ENCODE measurements at places on chromosomes 7 and 10.
A peak's percentile ranks its signal among the peaks of the same experiment; 100 is the strongest.

DNA sequence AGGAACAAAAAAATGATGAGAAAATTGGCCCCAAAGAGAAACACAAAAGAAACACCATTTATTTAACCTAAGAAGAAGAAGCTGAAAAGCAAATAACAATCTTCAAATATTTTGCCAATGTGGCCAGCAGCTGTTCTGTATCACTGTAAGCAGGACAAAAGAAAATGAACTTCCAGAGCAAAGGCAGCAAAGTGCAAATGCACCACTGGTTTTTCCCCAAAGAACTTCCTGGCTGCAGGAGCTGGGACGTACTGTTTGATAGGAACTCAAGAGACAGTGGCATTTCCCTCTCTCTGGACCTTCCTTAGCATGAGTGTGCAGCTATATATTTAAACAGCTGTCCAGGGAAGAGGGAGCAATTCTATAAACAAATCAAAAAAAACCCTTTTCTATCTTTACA, 60.4 kb downstream of the RNLS start:
- no peak for DNase-seq

GRCh38 chr7:7214398-7215347, 32.3 kb downstream of the C1GALT1 start:
- no peak for DNase-seq

GRCh38 chr7:44150466-44150832, 9.3 kb upstream of the MYL7 start:
- DNase-seq = no peak

GRCh38 chr10:133127291-133128125, 32.5 kb upstream of the KNDC1 start:
- peak; percentile 18 for DNase-seq

DNA sequence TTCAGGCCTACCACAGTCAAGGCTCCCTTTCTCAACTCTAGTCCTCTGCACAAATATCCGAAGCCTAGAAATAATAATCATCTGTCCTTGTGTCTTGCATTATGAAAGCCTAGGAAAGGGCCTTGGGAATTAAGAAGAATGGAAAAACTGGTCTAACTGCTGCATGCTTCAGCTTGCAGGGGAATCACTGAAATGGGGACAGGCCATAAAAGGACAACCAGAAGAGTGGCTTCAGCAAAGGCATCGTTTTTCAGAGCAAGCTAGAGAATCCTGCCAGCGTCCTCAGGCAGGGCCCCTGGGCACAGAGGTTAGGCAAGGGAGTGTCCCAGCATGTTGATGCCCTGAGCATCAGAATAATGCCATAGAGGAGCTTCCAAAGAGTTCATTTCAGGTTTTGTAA, 13.2 kb downstream of the ERVW-1 start:
- DNase-seq = no peak

GRCh38 chr7:40213856-40214255, 79.1 kb downstream of the SUGCT start:
- no peak for DNase-seq

DNA sequence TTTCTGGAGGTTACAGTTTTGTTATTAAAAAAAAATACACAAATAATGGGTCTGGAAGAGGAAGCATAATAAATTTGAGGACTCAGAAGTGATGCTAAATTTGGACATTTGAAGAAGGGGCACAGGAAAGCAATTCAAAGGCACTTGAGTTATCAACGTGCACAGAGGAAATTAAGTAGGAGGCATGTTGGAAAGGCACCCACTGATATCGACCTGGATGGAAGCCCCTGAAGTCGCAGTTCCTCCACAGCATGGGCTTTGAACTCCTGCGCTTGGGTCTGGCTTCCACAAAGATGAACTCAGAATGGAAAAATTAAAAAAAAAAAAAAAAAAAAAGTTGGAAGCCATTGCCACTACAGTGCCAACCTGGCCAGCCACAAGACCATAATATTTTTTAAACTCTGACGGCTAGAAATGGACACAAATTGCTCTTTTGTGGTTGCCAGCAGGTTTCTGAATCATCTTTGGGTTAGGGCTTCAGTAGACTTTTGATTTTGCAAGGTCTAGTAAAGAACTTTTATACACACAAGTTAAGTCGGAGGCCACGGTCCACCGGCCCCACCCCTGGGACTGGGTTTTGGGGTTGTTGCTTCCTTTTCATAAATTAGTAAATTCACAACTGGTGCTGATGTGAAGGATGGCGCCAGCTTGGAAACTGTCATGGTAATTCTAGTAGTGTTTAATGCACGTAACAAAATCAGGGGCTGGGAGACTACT, 21.6 kb downstream of the JCAD start:
- DNase-seq = no peak

GRCh38 chr7:6178298-6179029, 94.0 kb downstream of the CYTH3 start:
- no peak for DNase-seq

- no peak for DNase-seq
These were observed 222.0 kb downstream of the TWIST1 start for GRCh38 chr7:18895456-18895855.

GRCh38 chr10:130932326-130933007, 379.1 kb downstream of the TCERG1L start:
- no peak for DNase-seq

DNA sequence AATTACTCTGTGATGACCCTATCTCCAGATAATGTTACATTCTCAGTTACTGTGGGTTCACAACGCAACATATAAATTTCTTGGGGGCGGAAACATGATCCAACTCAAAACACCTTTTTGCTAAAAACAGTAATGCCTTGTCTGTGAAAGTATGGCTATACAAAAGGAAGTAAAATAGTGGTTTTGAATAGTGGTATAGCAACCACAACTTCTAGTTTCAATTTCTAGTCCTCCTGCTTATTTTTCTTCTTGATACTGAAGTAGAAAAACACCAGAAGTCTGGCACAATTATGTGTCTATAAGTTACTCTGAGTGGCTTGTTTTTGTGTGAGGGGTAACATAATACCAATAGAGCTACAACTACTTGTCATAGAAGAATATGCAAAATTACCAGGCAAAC, 21.5 kb upstream of the ZNF800 start:
- DNase-seq = no peak

DNA sequence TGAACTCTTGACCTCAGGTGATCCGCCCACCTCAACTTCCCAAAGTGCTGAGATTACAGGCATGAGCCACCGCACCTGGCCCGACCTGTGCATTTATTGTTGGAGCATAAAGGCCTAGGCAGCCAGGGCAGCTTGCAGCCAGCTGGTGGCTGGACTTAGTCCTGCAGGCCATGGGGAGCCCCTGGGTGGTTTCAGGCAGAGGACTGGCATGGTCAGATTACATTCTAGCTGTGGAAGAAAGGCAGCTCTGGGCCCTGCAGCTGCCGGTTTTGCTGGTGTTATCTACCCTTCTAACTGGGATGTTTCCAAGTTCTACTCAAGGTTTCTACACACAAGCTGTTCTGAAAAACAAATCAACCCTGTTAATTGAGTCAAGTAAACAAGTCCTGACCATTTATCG, 22.7 kb upstream of the MKRN1 start:
- DNase-seq = no peak

DNA sequence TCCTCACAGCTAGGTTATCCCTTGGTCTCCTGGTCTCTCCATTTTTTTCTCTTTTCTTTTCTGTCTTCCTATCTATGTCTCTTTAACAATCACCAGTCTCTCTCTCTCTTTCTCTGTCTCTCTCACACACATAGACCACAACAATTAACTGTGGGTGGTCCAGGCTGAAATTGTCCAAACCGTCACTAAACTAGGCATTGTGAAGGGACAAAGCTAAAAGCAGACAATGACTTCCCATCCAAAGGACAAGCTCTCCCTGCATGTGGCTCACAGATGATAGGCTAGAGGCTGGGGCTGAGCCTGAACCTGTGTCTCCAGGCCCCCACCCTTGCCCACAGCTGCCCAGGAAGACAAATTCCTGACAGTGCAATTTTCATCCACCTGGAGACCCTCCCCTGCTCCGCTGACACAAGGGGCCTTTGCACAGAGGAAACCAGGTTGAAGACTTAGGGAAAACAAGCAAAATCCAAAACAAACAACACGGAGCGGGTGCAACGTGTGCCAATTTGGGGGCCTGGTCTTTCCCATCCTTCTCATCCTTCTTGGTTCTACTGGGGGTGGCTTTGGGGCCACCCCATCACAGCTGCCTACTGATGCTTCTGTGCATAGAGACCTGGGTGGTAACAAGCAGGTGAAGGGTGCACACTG, 755.4 kb downstream of the GRID1 start:
- no peak for DNase-seq

GRCh38 chr10:3734111-3734510, 50.9 kb downstream of the KLF6 start:
- DNase-seq = no peak

DNA sequence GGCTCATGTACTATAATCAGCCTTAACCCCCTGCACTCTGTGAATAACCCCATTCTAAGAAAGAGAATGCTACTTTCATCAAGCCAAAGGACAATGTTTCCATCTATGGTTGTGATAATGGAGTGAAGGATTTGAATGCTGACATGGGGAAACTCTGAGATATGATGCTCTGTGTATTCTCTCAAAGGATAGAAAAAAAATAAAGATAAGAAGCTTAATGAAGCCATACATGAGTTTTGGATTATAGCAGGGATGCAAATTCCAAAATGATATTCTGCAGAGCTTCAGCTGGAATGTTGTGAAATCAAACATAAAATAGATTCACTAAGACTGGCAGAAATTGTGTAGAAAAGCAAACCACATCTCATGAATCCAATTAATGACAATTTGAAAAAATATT, 1074.1 kb downstream of the XPNPEP1 start:
- no peak for DNase-seq

- DNase-seq = no peak
These were observed 125.0 kb upstream of the AKR1E2 start for GRCh38 chr10:4701016-4701415.

GRCh38 chr7:213324-213993, 21.1 kb downstream of the FAM20C start:
- no peak for DNase-seq

- no peak for DNase-seq
These were observed 19.4 kb downstream of the INSIG1 start for GRCh38 chr7:155317114-155317434.

GRCh38 chr10:119310806-119311205, 103.4 kb downstream of the GRK5 start:
- DNase-seq = no peak

GRCh38 chr10:58599927-58600553, 87.4 kb downstream of the BICC1 start:
- no peak for DNase-seq

GRCh38 chr10:43666552-43666951, 17.9 kb upstream of the ZNF32 start:
- DNase-seq = no peak

GRCh38 chr10:132761395-132762060, 24.4 kb downstream of the NKX6-2 start:
- DNase-seq = no peak

- DNase-seq = peak; percentile 18
These were observed 5.3 kb downstream of the FRMD4A start for GRCh38 chr10:14325325-14325955.

- DNase-seq = no peak
These were observed 148.6 kb upstream of the FAM3C start for GRCh38 chr7:121544726-121545125.

DNA sequence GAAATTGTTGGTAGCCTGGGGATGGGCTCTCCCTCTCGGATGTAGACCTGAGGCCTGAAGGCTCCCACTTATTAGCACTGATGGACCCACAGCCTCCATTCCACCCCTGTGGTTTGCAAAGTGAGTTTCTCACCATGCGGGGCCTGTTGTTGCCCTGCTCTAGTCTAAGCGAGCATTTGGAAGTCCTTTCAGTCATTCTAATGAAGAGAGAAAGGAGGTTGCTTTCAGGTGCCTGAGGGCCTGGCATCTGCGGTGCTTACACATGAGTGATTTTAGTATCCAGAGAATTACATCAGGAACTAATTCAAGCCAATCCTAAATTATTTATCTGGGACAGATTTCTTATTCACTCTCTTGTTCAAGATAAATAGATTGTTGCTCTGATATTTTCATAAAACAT, 61.6 kb downstream of the NAMPT start:
- DNase-seq = no peak

GRCh38 chr7:92697414-92697813, 107.2 kb upstream of the FAM133B start:
- no peak for DNase-seq

- no peak for DNase-seq
These were observed 39.3 kb upstream of the DRGX start for GRCh38 chr10:49435225-49435624.

GRCh38 chr7:116354171-116354545, 143.8 kb downstream of the TES start:
- no peak for DNase-seq

DNA sequence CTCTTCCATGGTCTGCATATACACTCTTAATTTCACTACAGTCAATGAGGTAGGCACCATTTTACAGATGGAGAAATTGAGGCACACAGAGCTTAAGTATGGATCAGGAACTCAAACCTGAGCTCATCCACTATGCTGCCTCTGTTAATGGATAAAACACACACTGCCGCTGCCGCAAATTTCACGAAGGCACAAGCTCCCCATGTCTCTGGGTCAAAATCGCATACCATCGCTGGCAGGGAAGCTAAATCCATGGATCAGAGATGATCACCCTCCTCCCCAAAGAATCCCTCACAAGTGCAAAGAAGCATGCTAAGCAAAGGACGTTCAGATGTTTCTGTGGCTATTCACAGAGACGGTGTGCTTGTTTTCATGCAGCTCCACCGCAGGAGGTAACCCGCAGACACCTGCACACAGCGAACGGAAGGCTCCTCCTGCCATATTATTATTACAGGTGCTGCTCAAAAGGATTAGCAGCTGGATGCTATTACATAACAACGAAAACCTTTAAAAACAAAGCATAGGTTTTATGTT, 109.3 kb downstream of the UBE2H start:
- DNase-seq = no peak

- DNase-seq = no peak
These were observed 7.1 kb downstream of the ERV3-1 start for GRCh38 chr7:64999165-65000004.

GRCh38 chr10:69453795-69454194, 2.5 kb downstream of the TSPAN15 start:
- no peak for DNase-seq

DNA sequence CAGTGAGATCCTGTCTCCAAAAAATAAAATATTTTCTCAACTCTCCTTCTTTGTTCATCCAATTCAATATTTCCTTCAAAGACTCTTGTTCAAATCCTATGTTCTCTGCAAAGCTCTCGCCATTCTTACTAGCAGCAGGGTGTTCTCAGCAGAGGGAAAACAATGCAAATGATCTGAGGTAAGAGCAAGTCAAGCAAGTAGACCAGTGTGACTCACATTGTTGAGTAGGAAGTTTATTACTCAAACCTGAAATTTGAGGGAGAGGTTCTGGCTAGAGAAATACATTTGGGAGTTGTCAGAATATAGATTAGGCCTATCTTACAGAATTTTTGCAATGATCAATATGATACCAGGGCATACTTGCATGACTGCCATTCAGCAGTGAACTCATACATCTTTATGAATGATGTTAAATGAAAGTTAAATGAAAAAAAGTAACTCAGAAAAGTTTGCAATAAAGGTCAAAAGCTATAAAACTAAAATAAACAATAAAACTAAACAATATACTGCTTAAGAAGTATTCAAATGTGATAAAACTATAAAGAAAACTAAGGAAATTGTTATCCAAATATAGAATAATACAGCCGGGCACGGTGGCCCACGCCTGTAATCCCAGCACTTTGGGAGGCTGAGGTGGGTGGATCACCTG, 5.8 kb downstream of the IDE start:
- no peak for DNase-seq

- no peak for DNase-seq
These were observed 214.9 kb downstream of the IPMK start for GRCh38 chr10:58052772-58053171.

GRCh38 chr7:119935418-119936025, 337.5 kb upstream of the KCND2 start:
- DNase-seq = no peak

All from activated CD4-positive, alpha-beta T cell treated with anti-CD3 and anti-CD28 coated beads for 4 hours (primary cell).